ENCODE measurements at places on chromosomes 16 and 17.
A peak's percentile ranks its signal among the peaks of the same experiment; 100 is the strongest.

GRCh38 chr16:87664792-87665191 lies 62.5 kb downstream of the JPH3 start:
- DNase-seq, result no peak

DNA sequence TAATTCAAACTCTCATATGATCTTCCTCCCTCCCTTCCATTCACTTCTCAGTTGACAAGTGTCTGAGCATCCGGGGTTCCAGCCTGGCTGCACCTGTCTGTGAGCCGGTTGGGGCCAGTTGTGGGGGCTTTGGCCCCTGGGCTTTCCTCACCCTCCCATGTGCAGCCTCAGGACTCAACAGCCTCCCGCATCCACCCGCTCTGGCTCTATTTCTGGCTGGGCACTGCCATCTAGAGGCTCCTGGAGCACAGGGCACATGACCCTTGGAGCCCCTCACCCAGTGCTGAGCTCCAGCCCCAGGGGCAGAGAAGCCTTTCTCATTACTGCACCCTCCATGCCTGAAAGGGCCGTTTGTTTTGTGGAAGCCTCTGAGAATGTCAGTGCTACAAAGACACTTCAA lies 43.3 kb downstream of the HAPSTR1 start:
- peak; percentile 31 for DNase-seq

- no peak for DNase-seq
These were observed 8.0 kb upstream of the PIK3R6 start for GRCh38 chr17:8875436-8875835.

DNA sequence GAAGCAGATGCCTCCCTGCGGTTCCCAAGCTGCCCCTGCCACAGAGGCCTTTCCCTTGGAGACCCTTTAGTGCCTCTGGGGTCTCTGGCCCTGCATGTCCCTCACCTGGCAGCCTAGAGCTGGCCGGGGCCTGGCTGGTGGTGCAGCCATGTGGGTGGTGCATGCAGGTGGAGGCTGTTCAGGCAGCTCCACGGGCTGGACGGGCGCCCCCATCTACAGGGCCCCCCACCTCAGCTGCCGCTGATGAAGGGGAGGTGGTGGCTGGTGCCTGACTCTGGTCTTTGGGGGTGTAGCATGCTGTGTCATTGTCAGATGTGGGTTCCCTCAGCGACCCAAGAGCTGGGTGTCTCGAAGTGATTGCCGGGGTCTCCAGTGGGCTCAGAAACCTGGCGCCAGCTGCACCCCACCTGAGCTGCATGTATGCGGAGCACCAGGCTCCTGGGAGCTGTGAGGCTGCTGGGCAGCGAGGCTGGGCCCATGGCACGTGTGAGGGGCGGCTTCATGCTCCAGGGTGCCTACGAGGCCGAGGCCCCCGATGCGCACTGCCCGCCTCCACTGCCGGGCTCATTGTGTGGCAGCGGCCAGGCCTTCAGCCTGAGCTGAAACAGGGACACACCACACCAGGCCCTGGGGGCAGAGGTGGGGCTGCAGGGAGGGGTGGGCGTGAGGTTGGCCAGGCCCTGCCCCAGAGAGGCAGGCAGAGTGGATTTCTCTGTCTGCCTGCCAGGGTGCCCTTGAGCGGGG lies 57.0 kb downstream of the BAIAP2 start:
- no peak for DNase-seq

DNA sequence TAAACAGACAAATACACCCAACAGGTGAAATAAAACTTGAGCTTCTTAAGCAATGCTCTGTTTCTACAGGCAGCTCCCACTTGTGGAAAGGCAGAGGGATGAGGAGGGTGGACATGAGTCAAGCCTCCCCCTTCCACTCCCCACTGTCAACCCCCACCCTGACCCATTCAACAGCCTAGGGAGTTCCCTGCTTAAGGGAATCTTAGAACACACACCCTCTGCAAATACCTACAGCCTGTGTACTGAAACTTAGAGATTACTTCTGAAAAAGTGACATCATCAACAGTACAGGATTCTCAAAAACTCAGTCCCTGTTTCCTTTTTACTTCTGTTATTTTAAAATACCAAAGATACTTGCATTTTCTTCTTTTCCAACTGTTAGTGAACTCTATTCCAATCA lies 345.4 kb downstream of the SOX9 start:
- no peak for DNase-seq

- DNase-seq, result no peak
These were observed 9.7 kb downstream of the IRX6 start for GRCh38 chr16:55333684-55334083.

Measured in stimulated activated CD8-positive, alpha-beta memory T cell treated with anti-CD3 and anti-CD28 coated beads, Interleukin-2, amount 100 ng/mL, for 1 hour (primary cell).